ENCODE measurements at places on chromosomes 5 and 9.

DNA sequence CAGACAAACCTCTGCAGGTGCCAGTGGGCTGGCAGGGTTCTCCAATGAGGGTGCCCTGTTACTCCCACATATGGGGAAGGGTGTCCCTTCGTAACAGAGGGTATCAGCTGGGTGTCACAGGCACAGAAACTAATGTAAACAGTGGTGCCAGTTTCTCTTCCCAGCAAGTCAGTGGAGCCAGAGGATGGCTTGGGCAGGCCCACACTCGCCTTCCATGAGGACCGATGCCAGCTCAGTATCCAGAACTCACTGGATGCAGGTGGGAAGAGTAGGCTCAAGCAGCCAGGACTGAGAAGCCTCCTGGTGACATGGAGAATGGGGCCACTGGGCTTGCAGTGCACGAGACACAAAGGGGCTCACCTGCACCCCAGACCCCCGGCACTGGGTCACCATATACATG lies 30.4 kb downstream of the FSTL4 start:
- no peak for DNase-seq

- no peak for DNase-seq
Measured at GRCh38 chr9:128384801-128385495, 13.8 kb downstream of the URM1 start.

GRCh38 chr5:115260248-115260647 lies 2.4 kb downstream of the PGGT1B start:
- DNase-seq, result no peak

GRCh38 chr5:116788851-116789403 lies 214.3 kb upstream of the SEMA6A start:
- DNase-seq, result no peak

- DNase-seq, result no peak
Measured at GRCh38 chr9:113513111-113513510, 49.6 kb downstream of the RGS3 start.

GRCh38 chr5:57844410-57844809 lies 361.8 kb upstream of the ACTBL2 start:
- DNase-seq, result no peak

DNA sequence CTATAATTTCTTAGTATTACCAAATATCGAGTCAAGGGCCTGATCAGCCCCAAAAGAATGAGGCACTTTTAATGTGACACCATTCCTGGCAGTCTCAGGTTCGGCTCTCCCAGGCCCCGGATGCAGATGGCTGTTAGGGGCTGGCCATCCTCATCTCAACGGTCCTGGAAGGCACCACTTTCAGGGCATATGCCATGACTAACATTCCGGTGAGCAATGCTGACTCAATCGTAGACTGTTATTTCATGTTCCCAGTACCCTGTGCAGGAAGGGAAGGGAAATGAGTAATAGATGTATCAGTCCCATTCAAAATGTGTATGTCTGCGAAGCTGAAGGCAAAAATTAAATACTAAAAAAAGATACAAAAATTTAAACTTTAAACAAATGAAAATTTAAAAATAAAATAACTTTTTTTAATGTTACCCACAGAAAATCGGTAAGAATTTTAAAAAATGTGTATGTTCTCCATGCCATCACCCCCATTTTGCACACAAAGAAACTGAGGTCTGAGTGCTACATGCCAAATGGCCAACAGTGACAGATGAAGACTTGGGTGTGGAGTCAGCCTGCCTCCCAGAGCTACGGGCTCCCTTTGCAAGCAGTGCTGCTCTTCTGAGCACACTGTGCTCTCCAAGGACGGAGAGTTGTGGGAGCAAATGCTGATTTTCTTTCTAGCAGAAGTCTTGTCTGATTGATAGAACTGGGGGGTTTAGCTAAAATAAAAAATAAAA lies 79.0 kb downstream of the GLDC start:
- no peak for DNase-seq

- no peak for DNase-seq
Measured at GRCh38 chr5:115450741-115451140, 93.8 kb downstream of the FEM1C start.

GRCh38 chr5:111930905-111931461 lies 174.0 kb upstream of the NREP start:
- no peak for DNase-seq

DNA sequence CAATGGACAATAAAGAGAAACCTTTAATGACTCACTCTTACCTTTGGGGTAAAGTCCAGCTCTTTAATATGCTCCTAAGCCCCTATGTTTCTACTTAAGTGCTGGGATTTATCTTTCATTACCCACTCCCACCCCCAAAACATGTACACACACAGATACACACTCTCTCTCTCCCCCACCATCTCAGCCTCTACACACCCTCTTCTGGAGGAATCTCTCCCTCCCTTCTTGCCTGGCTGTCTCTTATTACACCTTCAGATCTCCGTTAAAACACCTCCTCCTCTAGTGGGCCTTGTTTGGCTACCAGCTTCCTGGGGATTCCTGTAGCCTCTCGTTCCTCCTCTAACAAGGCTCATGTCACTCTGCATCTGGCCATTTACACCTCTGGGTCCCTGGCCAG lies 6.9 kb downstream of the GPRIN1 start:
- no peak for DNase-seq

DNA sequence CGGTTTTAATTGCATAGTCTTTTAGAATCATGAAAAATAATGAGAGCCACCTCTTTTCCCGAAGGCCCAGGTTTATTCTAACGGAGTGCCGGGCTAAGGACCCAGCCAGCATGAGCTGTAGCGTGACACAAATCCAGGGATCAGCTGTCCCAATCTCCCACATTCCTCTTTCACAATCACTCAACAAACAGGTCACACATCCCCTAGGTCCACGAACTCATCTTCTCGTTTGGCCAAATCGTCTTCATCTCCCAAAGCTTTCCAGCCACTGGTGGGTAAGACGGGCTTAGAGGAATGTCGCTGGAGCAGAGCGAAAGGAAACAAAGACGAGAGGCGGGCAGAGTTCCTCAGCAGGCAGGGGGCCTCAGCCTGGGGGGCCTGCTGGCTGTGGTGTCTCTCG lies 55.5 kb upstream of the GOLPH3 start:
- no peak for DNase-seq

DNA sequence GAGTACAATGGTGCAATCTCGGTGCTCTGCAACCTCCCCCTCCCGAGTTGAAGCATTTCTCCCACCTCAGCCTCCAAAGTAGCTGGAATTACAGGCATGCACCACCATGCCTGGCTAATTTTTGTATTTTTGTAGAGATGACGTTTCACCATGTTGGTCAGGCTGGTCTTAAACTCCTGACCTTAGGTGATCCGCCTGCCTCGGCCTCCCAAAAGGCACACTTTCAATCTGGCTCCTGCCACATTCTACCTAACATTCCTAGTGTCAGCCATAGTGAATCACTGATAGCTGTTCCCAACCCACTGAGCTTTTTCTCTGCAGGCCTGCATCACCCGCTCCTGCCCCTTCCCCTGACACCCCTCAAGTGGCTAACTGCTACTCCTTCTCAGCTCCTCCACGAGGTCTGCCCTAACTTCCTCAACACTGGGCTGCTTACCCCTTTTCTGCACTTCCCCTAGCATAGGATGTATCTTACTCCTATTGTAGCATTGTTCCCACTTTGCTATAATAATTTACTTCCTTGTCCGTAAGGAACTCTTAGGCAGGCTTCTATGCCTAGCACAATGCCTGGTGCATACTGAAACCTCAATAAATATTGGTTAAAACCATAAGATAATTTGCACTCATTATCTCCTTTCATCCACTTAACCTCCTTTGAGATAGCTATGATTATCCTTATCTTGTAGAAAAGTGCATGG lies 42.0 kb upstream of the LIFR start:
- DNase-seq, result no peak

GRCh38 chr5:33892620-33893137 lies 889 bp upstream of the ADAMTS12 start:
- DNase-seq, result no peak

DNA sequence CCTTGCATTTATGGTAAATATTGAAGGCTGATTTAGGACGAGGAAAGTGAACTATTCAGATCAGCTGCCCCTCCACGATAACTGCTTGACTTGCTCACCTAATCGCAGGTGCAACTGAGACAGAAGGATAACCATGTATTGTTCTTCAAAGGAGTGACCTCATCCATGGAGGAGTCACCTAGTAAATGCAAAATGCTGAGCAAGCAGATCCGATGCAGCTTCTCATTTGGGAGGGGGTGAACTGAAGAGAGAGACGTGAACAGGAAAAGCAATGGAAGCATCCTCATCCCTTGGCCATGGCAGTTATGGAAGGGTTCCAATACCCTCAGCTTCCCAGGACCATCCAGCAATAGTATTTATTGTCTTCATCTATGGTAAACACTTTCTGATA lies 47.5 kb downstream of the RASGRF2 start:
- no peak for DNase-seq

GRCh38 chr5:83115816-83116215 lies 38.5 kb downstream of the XRCC4 start:
- no peak for DNase-seq

DNA sequence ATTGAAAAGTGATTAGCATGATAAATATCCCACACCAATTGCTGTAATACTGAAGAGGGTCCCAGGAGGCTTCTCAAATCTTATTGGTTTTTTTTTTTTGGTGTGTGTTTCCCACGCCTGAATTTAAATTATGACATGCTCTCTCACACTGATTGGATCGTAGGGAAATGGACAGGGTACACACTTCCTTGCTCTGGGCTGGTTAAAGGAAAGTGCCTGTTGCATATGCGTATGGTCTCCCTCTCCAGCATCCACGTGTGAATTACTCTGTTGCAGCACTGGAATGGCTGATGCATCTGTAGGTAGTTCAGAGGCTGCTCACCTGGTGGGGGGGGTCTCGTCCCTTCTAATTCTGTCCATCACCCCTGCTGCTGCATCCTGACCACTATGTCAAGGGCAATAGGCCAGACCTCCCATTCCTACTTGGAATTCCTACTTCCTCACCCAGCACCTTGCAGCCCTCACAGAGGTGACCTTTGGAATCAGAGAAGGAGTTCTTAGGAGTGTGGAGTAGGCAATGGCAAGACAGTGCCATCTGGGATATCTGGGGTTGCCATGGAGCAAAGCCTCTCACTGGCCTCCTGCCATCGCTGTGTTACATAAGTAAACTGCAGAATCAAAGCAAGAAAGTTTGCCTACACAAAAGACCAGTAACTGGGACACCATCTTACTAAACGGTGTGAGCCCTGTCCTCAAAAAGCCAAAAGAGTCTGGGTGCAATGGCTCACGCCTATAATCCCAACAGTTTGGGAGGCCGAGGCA lies 71.4 kb upstream of the FBXW11 start:
- DNase-seq, result no peak

GRCh38 chr9:98099346-98099745 lies 19.7 kb downstream of the TRIM14 start:
- peak; percentile 19 for DNase-seq

- no peak for DNase-seq
Measured at GRCh38 chr9:70995511-70995910, 125.9 kb downstream of the TRPM3 start.

DNA sequence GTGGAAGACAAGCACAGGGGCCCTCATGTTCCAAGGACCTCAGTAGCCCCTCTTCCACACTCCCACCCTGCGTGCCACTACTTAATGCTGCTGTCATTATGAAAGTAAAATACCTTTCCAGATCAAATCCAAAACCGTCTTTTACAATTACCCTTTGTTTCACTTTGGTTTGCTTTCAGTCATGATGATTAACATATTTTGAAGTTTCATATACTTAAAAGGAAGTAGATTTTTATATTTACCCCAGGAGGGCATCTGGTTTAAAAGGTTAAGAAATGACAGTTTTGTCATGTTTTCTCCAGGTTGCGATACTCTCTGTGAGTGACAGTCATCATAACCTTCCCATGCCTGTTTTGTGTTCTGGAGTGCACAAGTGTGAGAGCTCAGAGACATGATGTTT lies 13.5 kb upstream of the MAP1B start:
- DNase-seq, result no peak

GRCh38 chr9:111975709-111976108 lies 79.1 kb downstream of the UGCG start:
- DNase-seq, result peak; percentile 33

GRCh38 chr9:129327552-129328328 lies 149.7 kb upstream of the IER5L start:
- no peak for DNase-seq

DNA sequence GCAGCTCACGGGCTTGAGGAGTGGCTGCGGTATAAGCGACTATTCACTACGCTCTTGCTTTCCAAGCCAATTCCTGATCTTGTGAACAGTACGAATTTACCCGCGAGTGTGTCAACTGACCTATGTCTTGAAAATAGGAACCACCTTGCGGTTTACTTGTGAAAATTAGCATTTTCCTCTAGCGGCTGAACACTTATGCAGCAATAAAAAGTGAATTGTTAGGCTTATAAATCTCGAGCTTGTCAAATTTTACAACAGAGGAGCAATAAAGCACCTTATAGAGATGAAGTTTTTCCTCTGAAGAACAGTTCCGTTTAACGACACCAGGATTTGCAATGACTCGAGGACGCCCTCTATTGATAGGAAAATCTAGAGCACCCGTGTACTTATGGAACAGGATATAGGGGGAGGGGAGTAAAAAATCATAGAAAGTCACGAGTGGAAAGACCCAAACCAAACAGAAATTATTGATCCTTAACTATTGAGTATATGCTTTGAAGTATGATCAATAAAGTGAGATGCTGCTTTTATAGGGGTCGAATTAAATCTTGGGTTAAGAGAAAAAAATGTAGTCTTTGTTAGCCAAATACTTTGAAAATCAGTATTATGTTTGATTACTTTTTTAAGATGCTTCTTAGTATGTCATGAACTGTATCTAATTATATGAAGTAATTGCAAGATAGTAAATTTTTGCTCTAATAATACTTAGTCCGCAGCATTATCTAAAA lies 1.9 kb upstream of the RGMB start:
- DNase-seq, result peak; percentile 91

- no peak for DNase-seq
Measured at GRCh38 chr5:68253624-68254585, 38.3 kb downstream of the PIK3R1 start.
